ENCODE measurements at places on chromosomes 3 and 15.

GRCh38 chr15:57457726-57458125 lies 81.4 kb downstream of the CGNL1 start:
- DNase-seq: no peak

DNA sequence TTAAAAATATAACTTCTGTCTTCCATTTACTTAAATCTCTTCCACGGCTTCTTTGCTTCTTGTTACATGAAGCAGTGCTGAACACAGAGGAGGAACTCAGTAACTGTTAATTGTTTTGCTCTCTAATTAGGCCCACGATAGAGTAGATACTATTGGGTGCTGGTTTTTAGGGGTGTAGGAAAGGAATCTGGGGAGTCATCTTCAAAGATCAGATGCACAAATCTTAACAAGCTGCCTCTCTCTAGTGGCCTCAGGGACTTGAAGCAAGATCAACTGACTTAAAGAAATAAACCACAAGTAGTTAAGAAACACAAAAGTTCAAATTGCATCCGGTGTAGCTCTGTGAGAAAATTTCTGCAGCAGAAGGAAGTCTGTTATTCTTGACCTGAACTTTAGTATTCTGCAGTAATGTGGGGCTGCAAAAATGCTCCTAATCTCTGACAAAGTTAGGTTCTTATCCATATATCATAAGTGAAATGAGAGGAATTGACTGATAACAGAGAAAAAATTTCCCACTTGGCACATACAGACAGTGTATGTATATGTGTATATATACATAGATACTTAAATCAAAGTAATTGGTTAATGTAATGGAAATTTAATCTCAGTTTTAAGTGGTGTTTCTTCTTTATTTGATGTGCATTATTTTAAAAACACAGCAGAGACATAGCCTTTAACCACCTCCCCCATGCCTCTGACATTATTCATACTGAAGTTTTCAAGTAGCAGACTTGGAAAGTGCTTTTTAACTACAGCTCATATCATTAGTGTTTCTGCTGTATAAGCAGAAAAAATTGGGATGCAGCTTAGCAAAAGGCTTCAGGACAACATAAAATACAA lies 51.8 kb downstream of the CHST2 start:
- DNase-seq: no peak

DNA sequence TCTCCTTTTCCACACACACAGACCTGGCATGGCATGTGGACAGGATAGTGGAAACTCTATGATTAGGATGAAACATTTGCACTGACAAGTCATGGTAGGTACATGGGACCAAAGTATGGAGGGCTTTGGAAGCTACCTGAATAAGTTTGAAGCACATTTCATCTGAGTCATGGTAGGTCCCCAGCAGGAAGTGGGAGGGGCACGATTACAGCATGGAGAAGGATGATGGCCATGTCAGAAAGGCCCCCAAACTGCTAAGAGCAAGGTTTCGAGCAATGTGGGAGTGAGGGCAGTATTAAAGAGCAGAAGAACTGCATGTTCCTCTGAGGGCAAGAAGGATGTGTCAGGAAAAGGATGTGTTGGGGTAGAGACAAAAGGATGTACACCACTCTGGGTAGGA lies 51.5 kb upstream of the CSTA start:
- DNase-seq: no peak

DNA sequence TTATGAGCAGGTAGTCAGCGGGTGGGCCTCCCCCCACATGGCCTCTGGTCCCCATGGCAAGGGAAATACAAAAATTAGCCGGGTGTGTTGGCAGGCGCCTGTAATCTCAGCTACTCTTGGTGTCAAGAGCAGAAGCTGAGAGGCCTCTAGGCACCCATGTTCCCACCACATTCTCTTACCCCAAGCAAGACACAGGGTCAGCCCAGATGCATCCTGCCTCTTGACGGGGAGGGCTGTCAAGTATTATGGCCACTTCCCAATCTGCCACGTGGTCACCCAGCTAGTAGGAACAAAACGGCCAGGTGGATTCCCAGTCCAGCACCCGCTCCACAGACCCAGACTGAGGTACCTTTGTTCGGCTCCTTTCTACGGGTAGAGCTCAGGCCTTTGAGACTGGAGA lies 16.2 kb upstream of the SLC6A6 start:
- no peak for DNase-seq

DNA sequence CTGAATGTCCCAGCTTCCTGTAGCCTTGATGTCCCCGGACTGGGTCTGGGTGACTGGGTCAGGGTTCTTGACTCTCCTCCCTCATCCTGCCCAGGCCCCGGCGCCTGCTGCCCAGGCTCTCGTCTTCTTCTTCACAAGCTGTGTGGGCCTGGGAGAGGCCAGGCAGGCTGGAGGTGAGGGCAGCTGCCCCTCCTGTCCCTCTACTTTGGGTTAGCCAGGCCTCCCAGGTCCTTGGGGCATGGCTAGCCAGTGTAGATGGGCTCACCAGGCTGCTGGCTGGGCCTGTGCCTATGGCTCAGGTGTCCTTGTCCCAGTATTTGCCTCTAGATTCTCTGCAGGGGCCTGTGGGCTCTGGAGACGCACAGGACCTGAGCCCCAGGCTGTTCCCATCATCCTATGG lies 31.8 kb downstream of the TKT start:
- no peak for DNase-seq

GRCh38 chr15:94360251-94360685 lies 128.9 kb downstream of the MCTP2 start:
- DNase-seq: no peak

- no peak for DNase-seq
Observed at GRCh38 chr15:48899793-48900192, 21.9 kb downstream of the EID1 start.

- DNase-seq: no peak
Observed at GRCh38 chr3:101635954-101636798, 40.8 kb downstream of the ZBTB11 start.

- DNase-seq: no peak
Observed at GRCh38 chr3:38154033-38154494, 11.3 kb upstream of the OXSR1 start.

DNA sequence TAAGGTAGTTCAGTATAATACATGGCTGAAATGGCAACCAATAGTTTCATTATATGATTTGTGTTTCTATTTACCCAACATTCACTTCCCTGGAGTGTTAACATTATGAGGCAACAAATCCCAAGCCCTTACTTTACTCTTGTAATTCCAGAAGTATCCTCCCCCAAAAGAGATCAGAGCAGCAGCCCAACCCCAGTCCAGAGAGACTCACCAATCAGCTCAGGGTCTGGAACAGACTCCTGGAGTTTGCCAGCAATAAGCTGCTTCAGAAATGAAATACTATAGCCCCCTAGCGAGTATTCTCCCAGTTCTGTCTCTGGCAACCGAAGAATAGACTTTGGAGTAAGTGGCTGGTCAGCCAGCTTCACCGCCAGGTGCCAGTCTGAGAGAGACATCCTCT lies 2.5 kb downstream of the UBL7 start:
- no peak for DNase-seq

DNA sequence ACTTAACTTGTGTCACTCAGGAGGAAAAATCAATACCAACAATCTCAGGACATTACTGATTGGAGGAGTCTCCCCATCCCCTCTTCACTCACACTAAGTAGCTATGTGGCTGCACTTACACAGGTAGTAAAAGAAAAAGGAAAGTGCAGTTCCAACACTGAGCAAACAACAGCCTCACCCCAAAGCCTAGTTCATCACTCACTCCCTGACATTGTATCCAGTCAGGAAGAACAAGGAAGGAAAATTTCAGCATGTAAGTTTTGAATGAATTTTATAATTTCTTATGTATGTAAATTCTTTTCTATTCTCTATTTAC lies 273.4 kb downstream of the IGSF11 start:
- DNase-seq: no peak

DNA sequence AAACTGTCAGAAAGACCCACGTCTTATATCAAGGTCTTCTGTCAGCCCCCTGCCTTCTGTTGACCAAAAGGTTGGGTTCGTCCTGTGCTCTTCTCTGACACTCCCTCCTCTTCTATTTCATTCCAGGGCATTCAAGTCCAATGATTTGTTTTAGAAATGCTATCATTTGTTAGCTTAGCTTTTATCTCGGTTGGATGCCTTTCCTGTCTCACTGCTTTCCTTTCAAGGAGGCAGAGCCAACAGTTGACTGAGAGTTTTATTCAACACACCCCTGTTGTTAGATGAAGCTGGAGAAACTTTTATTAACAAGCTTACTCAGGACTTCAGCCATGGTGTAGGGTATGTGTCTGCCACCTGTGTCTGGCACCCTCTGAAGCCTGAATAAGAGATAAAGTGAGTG lies 112.0 kb upstream of the SLC7A14 start:
- DNase-seq: no peak

- DNase-seq: no peak
Observed at GRCh38 chr3:123412811-123413604, 35.9 kb downstream of the ADCY5 start.

DNA sequence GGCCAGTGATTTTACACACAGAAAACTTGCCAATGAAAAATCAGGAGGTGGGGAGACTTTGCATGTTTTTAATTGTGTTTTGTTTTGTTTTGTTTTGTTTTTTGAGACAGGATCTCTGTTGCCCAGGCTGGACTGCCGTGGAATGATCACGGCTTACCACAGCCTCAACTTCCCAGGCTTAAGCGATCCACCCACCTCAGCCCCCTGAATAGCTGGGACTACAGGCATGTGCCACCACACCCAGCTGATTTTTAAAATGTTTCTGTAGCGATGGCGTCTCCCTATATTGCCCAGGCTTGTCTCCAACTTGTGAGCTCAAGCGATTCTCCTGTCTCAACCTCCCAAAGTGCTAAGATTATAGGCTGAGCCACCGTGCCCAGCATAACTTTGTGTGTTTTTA lies 46.0 kb downstream of the MEIS2 start:
- DNase-seq: no peak

GRCh38 chr3:16937326-16937845 lies 52.6 kb downstream of the PLCL2 start:
- no peak for DNase-seq

DNA sequence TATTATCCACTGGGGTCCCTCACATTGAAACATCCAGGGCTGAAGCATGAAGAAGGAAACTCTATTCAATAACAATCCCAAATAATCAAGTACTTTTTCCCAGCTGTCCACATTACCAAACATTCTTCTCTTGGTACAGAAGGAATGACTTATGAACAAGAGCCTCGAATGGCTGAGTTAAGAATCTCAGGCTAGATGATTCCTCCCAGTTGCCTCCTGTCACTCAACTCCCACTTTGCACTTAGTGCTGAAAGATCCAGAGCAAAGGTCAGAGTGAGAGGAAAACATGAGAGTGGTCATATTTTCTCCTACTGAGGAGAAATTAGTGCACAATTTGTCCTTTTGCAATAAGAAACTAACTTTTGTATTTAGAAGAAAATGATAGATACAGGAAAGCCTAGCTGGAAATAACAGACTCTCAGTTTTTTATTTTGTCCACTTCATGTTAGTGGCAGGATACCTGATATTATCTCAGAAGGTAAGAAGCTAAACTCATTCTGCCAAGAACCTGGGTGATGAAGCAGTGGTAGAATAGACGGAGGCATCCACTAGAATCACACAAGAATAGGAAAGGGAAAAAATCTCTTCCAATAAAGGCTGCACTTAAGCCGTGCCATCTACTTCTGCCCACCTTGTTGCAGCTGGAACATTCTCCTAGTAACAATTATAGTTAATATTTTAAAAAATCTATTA lies 46.2 kb downstream of the GADL1 start:
- DNase-seq: no peak

DNA sequence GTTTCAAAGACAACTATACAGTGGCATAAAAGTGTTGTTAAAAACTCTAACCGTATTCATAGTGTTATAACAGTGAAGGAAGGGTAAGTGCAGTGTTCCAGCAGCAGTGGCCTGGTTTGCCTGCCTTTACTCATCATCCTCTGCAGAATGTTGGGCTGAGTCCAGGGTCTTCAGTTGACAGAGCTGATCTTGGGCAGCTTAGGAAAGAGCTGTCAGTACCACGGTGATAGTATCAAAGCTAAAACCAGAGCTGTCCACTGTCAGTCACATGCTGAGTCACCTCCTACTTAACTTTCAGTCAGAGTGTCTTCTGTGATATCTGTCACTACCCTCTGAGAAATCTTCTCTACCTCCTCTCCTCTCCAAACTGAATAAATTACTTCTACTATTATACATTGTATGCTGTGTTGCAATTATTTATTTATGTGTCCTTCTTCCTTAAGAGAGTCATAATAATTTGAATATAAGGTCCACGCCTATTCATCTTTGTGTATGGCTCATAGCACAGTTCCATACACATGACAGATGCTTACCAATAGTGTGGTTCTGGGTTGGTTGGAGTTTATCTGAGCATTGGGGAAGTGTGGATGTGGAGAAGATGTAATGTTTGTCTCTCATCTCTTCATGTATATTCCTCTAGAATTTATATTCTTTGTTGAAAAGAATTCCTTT lies 242.1 kb downstream of the ZIC1 start:
- DNase-seq: no peak

DNA sequence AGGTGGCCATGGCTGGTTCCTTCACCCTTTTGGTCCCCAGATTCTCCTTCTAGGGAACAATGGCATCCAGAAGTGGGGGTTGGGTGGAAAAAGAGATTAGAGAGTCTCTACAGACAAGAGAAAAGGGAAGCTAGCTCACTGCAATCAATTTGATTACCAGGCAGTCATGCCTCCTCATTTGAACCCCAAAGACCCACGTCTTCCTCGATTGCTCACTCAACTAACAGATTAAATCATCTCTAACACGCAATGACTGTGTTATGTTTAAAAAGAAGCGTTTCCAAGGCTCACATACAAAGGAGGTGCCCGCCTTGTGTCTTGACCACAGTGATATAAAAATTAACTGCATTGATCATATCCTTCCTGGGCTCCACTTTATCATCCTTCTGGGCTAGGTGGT lies 57.6 kb downstream of the BHLHE40 start:
- no peak for DNase-seq

DNA sequence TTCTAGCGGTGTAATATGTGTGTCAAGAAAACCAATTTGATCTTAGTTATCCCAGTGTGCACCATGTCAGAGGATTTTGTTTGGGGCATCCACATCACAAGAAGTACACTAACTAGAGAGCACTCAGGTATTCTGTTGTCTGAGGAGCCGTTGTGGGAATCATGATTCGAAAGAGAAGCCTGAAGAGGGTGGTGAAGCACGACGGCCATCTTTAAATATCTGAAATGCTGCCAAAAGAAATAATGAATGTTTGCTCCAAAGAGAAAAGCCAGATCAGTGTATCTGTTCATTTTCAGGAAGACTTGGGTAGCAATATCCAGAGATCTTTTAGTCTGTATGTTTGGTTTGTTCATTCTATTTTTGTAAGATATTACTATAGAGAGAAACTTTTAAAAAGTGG lies 180.7 kb downstream of the KLHL25 start:
- no peak for DNase-seq

GRCh38 chr3:13513913-13514517 lies 33.9 kb downstream of the HDAC11 start:
- DNase-seq: no peak

GRCh38 chr15:75786575-75786947 lies 56.7 kb upstream of the UBE2Q2 start:
- DNase-seq: no peak

GRCh38 chr3:134144694-134145093 lies 106.0 kb downstream of the RYK start:
- DNase-seq: no peak
